ENCODE measurements at places on chromosomes 6 and 20.

- no peak for DNase-seq
Observed at GRCh38 chr6:158311193-158311592, 1.1 kb upstream of the TULP4 start.

DNA sequence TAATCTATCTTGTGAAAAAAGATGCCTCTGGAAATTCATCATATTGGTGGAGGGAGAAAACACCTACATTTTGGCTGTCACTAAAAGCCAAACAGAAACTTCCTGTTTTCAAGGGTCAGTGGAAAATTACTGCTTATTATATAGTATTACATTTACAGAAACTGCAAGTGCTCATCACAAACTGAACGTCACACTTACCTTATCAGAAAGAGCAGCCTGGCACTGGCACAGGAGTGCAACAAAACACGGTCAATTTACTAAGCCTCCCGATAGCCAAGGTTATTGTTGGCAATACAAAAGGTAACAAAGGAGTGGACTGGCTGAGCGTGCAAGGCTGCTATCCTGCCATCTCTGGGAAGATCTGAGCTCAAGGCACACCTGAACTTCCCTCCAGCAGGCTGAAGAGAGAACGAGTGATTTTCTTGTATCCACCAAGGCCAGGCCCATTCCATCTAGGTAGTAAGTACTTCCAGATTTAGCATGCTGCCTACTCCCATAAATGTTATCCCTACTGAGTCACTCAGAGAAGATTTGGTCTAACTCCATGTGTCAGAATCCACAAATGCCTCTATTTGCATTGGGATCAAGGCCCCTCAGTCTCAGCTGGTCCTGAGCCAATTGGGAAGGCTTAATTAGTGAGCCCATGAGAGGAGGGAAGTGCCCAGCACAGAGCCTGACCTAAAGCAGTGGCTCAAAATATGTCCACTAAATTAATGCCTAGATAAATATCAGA is 399.8 kb downstream of the BTBD9 start:
- DNase-seq: peak; percentile 40

- no peak for DNase-seq
Observed at GRCh38 chr20:33175123-33175522, 7.2 kb downstream of the BPIFA2 start.

DNA sequence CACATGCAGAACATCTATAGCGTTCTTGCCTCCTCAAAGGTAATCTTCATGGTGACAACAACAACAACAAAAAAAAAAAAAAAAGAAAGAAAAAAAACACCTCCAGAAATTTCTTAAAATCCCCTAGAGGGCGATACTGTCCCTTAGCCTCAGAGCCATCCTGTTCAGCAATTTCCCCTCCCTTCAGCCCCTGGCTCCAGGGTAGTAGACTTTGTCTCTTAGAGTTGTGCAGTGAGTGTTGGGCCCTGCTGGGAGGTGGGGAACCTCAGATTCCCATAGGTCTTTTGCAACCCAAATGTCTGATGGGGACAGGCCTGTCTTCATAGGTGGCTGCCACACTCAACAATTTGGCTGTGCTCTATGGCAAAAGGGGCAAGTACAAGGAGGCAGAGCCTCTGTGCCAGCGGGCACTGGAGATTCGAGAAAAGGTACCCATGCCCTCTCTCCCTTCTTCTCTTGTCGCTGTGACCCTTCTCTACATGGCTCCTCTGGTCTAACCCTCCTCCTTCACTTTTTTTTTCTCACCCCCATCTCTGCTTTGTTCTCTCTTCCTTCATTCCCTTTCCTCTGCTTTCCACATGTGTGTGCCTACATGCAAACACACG is 6.0 kb upstream of the PTK7 start:
- peak; percentile 60 for DNase-seq

GRCh38 chr20:51750037-51750769 is 18.0 kb downstream of the ATP9A start:
- DNase-seq: peak; percentile 96

DNA sequence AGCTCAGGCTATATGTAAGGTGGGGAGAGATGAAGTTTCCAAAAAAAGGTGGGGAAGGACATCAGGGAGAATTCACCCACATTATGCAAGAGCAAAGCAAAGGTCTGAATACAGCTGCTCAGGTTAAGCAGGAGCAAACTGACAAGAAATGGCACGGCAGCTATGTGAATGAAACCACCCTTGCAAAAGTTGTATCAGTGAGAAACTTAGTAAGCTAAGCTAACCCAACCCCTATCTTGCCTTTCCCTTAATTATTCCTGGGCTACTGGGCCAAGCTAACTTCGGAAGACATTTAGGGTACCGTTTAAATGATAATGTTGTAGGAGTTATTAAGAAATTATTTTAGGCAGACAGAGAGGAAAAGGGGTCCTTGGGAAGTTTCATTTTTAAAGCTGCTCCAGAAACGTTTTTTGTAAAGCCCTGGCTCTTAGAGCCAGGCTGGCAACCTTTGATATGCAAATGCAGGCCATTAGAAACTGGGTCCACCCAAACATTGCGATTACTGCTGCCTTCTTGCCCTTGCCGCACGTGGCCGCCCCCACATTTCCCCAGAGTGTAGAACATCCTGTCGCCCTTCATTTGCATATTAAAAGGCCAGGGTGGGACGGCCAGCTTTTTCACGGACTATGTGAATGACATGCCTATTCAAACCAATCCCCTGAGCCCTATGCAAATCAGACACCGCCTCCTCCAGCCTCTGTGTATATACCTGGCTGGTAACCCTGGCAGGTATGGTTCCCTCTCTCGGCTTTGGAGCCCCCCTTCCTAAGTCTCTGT is 60.5 kb upstream of the SAMD5 start:
- no peak for DNase-seq

DNA sequence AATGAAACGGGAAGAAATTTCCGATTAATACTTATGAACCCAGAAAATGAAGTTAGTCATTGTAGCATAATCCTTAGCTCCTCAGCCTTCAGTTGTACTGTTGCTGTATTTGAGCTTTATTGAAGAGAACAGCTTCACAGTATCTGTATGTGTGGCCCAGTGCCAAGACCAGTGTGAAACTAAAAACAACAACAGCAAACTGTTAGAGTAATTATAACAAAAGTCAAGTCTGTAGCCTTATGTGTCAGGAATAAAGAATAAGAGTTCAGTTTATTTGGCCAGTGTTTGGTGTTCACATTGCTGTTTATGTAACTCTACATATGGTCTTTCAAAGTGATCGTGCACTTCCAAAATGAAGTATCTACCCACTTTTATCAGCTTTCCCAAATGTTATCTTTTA is 70.9 kb downstream of the ARID1B start:
- DNase-seq: peak; percentile 56

DNA sequence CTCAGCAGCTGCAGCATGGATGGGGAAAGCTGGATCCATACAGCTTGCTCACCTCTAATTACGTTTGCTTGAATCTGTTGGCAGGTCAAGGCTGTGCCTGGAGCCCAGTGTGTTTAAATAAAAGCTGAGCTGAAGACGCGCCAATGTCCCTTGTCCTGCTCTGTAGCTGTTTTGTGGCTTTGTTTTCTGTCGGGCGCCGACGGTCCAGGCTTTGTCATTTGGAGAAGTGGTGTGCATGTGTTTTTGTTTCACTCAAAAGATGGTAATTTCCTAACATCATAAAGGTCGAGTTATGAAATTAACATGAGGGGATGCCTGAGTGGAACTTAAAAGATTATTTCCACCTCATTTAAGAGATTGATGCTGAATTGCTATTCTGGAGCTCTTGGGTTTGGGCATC is 107.6 kb downstream of the SLC24A3 start:
- DNase-seq: no peak

GRCh38 chr6:33850296-33850695 is 46.5 kb upstream of the MLN start:
- DNase-seq: no peak

GRCh38 chr6:163188746-163189145 is 225.8 kb upstream of the QKI start:
- no peak for DNase-seq

GRCh38 chr6:9224539-9224938 is 789.2 kb upstream of the SLC35B3 start:
- no peak for DNase-seq

- DNase-seq: no peak
Observed at GRCh38 chr6:153727885-153728284, 311.2 kb upstream of the OPRM1 start.

- DNase-seq: no peak
Observed at GRCh38 chr20:47606414-47606982, 104.8 kb downstream of the NCOA3 start.

DNA sequence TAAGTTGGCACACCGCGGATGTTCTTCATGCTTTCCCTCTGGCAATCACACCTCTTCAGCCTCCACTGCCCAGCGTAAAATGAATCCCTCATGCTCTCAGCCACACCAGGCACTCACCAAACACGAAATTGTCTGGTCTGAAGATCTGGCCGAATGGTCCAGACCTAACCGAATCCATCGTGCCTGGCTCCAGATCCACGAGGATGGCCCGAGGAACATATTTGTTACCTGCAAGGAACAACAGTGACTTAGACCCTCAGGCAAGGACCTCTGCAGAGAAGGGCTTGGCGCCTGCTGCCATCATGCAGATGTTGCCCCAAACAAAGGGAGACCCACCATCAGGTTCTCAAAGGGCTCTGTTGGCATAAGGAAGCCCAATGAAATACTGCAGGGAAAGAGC is 1.4 kb downstream of the TUBB2B start:
- DNase-seq: no peak

DNA sequence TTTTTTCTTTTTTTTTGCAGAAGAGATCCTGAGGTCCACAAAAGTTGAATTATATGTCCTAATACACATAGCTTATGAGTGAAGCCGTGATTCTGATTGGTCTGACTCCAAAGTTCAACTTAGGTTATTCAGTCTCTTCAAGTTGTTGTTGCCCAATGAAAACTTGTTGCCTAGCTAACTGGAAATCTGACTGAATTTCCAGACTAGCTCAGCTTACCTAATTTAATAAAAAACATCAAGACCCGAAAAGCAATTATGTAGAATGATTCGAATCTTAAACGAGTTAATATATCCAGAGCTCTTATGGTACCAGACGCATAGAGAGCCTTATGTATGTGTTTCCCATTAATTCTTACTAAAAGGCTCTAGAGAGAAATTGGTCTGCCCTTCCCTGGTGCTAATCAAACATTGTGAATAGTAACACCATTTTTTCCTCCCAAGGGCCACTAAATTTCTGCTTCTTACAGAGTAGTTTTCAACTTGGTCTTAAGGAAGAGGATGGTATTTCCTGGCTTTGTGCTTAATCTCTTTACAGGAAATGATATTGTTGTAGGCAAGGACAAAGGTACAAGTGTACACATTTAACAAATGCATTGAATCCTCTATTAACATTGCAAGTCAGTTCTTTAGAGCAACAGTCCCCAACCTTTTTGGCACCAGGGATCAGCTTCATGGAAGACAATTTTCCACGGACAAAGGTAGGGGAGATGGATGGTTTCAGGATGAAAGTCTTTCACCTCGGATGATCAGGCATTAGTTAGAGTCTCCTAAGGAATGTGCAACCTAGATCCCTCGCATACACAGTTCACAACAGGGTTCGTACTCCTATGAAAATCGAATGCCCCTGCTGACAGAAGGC is 107.9 kb downstream of the TSHZ2 start:
- DNase-seq: no peak

- no peak for DNase-seq
Observed at GRCh38 chr6:11632795-11633511, 95.4 kb downstream of the TMEM170B start.

DNA sequence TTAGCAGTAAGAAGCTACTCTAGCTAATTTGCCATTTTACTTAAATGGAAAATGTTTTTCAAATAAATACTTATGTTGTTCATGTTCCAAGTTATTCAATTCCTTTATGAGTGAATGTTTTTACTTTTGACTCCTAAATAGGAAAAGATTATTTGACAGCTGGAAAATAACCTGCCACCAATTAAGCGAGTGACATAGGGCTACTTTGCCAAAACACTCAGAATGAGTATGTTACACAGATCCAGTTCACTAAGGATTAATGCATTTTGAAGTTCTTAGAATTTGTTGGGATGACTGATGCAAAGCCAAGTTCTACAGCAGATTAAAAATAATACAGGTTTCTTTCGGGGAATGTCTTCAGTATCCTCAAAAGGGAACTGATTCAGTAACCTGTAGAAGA is 144.4 kb downstream of the ADGRG6 start:
- no peak for DNase-seq

DNA sequence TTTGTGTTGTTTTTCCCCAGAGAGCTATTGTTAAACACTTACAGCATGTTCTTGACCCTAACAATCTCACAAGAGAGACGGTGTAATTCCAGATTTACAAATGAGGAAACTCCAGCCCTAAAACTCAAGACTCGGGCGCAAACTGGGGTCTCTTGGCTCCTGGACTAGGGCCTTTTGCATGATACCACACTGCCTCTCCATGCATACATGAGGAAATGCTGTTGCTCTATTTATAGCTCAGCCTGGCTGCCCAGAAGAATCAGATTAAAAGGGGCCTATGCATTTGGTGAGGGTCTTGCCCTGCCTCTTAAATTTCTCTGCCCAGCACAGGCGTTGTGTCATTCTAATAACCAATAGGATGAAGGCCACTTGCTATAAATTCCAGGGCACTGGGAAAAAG is 30.5 kb upstream of the SNRPB2 start:
- no peak for DNase-seq

DNA sequence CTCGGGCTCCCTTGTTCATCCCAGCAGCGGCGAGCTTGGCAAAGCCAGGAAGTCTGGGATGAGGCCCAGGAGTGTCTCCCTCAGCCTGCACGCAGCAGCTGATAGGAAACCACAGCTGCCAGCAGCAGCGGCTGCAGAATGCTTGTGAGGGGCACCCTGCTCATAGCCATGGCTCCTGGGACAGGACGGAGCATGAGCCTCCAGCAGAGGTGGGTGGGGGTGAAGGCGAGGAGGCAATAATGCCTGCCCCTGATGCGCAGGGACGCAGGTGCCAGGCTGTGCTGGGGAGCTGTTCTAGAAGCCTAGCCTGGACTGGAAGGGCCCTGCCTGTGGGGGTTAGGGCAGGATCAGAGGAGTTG is 157.9 kb downstream of the CD83 start:
- no peak for DNase-seq

DNA sequence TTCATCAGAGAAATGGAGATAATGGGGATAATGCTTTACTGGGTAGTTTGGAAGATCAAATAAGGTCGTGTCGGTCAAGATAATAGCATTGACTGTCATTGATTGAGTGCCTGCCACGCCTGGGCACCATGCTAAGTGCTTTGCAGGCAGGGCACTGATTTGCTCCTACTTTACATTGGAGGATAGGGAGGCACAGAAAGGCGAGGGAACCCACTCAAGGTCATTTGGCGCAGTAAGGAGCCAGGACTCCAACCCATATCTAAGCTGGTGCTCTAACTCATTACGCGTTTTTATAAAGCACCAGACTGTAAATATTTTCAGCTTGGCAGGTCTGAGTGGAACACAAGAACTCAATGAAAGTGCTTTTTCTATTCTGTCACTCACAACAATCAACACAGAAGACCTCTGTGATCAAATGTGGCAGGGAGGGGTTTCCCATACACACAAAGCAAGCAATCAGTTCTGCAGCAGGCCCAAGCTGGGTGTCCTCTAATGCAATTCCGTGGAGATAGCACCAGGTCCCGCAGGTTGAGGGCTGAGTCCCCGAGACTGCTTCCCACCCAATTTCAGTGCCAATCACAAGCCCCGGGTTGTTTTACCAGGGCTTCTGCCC is 373.6 kb downstream of the CDH26 start:
- no peak for DNase-seq

GRCh38 chr6:143222310-143222709 is 161.6 kb downstream of the AIG1 start:
- no peak for DNase-seq

GRCh38 chr6:117951783-117952182 is 44.7 kb downstream of the SLC35F1 start:
- DNase-seq: no peak

GRCh38 chr6:143961886-143962878 is 45.9 kb downstream of the PLAGL1 start:
- DNase-seq: no peak

All from dermis microvascular lymphatic vessel endothelial cell (primary cell).